ENCODE measurements at places on chromosomes 16 and 17. TPM values are rescaled to one million over a fixed set of nuclear protein-coding genes. Genes with fewer than 3 reads are reported as not detected.
A peak's percentile ranks its signal among the peaks of the same experiment; 100 is the strongest.

ZNF174 gene
- 11.3 TPM for total RNA-seq

SOX9 gene
- 10.9 TPM for total RNA-seq

GRCh38 chr17:31492880-31493655 is 101.6 kb downstream of the RAB11FIP4 start:
- peak; percentile 74 for DNase-seq

DNA sequence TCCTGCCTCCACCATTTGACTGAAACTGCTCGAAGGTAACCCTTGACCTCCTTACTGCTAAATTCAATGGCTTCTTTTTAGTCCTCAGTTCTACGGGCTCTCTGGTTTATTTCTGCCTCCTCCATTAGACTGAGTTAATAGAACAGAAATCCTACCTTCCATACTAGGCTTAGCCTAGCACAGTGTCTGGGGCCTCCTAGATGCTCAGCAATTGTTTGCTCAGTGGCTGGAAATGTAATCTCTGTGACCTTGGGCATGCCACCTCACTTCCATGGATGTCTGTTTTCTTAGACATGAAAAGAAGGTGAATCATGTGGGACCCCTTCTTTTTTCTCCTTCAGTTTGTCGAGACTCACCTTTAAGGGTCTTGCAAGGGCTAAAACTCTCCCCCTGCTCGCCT is 19.7 kb downstream of the NXPH3 start:
- DNase-seq: no peak

DNA sequence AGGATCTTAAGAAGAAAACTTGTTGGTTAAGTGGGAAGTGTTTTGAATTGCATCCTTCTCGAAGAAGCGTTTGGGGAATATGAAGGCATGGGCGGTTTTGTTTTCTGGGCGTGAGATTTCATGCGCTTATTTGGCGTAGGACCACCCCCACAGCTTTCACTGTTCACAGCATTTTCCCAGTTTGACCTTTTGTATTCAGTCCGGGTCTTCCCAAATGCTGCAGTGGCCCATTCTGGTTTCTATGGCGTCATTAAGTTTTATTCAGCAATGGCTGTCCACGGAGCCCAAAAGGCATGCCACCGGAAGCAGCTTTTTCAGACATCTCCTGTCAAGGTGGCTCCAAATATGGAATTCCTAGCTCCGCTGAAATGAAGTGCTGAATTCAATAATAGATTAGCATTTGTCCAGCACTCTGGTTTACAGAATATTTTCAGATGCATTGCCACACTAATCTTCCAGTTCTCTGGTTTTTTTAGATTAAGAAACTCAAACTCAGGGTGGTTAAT is 90.6 kb upstream of the FBXO47 start:
- no peak for DNase-seq

DNA sequence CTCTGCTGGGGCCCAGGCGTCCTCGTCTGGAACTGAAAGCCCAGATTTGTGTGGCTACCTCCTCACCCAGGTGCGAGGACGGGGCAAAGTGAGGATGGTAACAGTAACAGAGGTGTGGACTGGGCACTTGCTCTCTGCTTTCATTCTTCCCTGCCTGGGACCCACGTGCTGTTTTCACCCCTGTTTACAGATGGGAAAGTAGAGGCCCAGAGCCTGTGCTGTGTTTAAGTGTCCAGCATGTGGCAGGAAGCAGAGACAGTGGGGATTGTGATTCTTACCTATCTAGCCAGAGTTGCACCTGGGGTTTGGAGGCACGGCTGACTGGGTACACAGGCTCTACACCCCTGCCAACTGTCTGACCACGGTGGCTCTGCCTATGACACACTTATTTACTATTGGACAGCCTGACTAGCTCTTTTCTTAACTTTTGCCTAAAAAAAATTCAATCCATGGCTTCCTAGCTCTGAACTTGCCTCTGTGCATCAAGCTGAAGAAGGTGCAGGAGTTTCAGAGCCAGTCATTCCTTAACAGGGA is 155.4 kb downstream of the CLEC16A start:
- DNase-seq: no peak
